ENCODE measurements at places on chromosomes 11 and 22.

DNA sequence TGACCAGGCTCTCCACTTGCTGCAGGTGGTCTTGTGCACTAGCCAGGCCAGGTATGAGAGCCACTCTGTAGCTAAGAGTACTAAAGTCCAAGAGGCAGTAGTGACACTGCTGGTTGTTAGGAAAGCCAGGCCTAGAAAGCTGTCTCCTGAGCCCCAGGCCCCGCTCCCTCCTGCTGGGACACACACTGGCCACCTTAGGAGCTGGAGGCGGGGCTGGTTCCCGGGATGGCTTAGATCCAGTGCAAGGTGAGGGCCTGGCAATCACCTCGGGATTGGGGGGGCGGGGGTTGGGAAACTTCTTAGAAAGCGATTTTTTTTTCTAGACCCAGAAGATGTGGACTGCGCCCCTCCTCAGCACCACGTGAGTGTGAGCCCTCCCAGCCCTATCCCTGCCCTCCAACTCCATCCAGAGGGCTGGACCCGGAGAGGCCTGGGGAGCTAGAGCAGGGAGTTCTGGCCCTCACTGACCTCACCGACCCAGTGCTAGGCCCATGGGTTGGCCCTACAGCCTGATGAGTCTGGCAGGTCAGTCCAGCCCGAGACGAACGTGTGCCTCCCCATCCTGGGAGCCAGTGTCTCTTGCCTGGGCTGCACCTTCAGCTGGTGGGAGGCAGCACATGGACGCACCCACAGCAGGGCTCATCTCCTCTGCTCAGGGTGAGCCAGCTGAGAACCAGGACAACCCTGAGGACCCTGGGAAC is 18.1 kb downstream of the SLC37A2 start:
- no peak for DNase-seq

GRCh38 chr22:19874307-19875060 is 19.8 kb upstream of the GNB1L start:
- no peak for DNase-seq

- DNase-seq: no peak
Observed at GRCh38 chr11:20045098-20045688, 115.1 kb downstream of the DBX1 start.

DNA sequence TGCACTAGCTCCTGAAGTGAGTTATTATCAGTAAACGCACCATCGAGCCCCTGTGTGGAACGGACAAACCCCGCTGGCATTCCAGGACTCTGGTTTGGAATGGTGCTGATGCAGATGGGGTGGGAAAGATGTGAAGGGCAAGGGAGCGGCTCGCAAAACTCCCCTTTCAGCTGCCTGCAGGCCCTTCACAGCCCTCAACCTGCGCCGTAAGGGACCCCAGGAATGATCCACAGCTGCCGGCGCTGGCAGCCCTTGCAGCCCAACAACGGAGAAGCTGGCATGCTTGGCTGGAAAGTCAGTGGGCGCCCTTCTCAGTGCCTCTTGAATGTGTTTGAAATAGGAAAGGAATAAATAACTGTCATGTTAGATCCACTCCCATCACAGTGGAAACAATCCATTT is 1445.5 kb downstream of the BRD1 start:
- DNase-seq: no peak

GRCh38 chr11:55697817-55698216 is 35.8 kb downstream of the OR4C6 start:
- DNase-seq: no peak

GRCh38 chr11:84890676-84891075 is 736.5 kb downstream of the DLG2 start:
- no peak for DNase-seq

Data from K562 (cell line).